Left forelimb (tissue), 1 donor: ENCODE measurements at places on chromosomes 1 and 21.

DNA sequence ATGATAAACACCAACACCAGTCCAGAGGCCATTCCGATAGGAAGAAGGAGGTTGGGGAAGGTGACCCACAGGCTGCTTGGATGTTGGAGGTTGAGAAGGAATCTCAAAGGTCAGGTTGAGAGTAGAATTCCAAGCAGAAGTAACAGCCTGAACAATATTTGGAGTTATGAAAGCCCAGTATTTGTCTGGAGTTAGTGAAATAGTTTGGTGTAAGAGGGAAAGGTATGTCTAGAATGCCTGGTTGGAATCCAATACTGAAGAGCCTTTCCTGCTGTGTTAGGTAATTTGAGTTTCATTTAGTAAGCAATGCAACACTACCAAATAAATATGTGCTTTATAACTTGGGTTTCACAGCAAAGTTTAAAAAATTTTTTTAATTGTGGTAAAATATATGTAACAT is 70.5 kb upstream of the MCOLN3 start:
- DNase-seq = no peak

DNA sequence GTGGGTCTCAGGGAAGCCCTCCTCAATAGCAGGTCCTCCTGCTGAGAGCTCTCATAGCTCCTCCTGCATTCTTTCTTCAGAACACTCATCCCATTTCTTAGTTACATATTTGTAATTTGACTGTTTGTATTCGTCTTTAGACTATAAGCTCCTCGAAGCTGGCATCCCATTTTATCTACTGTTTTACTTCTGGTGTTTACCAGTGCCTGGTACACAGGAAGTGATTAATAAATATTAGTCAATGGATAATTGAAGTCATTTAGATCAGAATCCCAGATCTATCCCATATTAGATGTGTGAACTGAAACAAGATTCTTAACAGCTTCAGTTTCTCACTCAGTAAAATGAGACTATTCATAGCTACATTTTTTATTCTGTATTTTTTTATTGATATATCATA is 88.7 kb downstream of the PLPP3 start:
- DNase-seq = no peak

- no peak for DNase-seq
These were observed 58.8 kb upstream of the MAP1LC3C start for GRCh38 chr1:242057745-242058115.

DNA sequence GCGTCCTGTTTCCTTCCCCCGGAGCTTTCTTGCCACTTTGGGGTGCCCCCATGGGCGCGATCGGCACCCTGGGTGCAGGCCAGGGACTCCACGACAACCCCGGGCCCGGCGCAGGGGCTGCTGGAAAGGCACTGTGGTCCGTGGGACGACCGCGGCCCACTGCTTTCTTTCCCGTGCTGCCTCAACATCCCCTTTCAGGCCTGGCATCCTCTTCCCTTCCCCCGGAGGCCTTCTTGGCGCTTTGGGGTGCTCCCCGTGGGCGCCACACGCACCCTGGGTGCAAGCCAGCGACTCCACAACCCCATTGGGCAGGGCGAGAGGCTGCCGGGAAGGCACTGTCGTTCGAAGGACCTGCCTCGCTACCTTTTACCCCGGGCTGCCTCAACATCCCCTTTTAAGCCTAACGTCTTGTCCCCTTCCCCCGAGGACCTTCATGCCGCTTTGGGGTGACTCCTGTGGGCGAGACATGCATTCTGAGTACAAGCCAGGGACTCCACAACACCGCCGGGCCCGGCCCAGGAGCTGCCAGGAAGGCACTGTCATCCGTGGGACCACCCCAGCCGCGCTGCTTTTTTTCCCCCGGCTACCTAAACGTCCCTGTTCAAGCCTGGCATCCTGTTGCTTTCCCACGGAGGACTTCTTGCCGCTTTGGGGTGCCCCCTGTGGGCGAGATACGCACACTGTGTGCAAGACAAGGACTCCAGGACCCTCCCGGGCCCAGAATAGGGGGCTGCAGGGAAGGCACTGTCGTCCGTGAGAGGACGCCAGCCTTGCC is 137.8 kb downstream of the LIPI start:
- DNase-seq = no peak

- no peak for DNase-seq
These were observed 124.6 kb downstream of the CNIH3 start for GRCh38 chr1:224740685-224741052.

- DNase-seq = no peak
These were observed 25.6 kb downstream of the CCDC190 start for GRCh38 chr1:162835157-162835899.

DNA sequence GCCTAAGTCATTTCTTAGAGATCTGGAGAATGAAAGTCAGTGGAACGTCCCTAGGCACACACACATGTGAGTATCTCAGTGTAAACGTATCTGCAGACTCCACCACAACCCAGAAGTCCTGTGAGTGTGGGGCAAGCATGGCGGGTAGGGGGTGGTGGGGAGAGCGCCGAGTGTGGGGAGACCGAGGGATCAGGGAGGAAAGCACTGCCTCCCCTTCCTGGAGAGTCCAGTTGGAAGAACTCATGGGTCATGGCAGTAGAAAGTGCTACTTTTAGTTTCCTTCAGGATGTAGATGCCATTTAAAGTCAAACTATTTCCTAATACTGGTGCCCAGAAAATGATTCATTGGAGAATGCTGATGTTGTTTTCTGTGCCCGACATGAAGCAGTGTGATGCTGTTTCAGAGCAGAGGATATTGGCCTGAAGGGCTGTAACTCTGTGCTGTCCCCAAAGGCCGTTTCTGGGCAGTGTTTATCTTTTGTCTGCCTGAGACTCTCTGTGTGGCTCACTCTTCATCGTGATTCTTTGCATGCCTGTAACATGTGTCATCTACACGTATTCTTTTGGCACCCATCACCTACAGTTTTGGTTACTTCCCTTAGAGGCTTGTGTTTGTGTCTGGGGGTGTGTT is 45.7 kb upstream of the TSPAN2 start:
- DNase-seq = no peak

DNA sequence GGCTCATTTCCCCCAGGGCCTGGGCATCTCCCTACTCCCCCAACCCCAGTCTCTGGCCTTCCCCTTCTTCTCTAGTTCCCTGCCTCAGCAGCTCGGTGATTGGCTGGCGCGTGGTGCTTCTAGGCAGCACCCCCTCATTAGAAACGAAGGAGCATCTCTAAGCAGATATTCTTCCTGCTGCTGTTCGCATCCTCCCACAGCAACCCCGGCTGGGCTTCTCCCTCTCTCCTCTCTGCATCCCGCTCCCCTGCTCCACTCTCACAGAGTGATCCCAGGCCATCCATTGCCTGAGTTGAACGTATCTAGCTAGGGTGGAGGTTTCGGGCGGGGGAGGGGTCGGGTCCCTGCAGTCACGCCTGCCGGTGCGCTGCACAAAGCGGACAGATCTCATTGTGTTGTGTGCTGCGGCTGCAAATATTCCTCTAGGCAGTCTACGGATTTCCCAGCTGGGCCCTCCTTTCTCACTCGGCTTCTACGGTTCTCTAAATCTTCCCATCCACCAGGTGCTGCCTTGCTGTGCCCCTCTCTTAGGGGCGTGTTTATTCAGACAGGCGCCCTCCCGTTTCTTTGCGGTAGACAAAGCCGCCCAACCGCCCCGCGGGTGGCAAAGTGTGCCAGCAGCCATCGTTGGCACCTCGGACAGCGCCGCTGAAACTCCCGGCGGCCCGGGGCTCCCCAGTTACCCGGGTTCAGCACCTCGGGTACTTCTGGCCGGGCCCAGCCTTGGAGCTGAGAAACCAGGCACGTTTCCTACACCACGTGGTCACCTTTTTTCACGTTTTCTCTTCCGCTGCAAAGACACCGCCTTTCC is 2.2 kb downstream of the CACNA1E start:
- no peak for DNase-seq

DNA sequence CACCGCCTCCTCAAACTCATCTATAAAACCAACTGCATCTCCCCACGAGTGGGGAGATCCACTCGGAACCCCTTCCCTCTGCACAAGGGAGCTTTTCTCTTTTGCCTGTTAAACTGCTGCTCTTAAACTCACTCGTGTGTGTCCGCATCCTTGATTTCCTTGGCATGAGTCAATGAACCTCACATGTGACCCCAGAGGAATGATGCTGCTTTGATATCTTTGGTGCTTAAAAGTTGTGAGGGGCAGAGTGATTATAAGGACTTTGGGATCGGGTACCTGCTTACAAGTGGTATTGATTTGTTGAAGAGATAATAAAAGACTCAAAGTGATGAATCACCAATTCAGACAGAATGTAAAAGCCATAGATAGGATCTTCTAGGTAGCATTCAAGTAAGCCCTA is 125.3 kb downstream of the GREM2 start:
- no peak for DNase-seq

DNA sequence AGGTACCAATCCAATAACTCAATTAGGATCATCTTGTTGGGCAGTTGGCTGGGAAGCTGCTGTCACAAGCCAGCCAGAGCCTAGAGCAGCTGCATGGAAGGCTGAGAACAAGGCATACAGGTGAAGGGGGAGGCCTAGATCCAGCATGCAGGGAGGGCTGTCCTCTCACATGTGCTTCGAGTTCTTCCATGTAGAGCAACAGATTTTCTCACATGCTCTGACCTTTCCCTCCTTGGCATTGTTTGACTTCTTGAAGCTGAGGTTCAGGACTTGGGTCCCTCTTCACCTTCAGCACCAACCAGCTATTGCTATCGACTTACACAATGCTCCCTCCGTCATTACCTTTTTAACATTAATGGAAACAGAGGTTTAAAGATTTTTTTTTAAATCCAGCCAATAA is 257.7 kb downstream of the ATG4C start:
- DNase-seq = no peak

GRCh38 chr1:1240348-1240732 is 6.2 kb downstream of the C1QTNF12 start:
- no peak for DNase-seq

DNA sequence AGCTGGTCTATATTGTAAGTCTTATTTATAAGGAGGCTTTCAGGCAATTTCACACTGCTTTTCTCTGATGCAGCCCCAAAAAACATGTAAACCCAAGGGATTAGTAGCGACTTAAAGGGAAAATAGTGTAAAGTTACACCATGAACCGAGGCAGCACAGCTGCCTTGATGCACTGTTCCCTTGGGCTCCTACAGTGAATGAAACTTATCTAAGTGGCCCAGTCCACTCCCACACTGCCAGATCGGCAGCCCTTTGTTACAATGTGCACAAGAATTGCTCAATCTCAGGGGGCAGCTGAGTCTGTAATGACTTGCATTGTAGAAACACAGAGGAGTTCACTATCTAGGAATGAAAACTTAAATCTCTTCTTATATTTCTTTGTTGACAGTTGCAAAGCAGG is 120.8 kb upstream of the ADGRL2 start:
- DNase-seq = no peak

DNA sequence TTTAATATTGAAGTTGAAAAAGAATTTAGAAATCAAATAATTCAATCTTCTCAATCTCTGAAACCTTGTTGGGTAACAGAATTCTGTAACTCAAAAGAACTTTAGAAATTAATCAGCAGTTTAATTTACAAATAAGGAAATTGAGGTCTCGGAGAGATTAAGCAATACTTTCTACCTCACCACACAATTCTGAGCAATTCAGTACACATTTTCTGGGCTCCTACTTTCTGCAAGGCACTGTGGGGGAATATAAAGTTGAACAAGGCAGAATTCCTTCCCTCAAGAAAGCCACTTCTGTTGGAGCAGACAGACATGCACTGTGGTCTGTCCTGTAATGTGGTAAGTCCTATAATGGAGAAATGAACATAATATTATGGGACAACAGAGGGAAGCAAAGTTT is 47.7 kb downstream of the MEF2D start:
- DNase-seq = no peak

GRCh38 chr1:11705596-11705995 is 14.1 kb downstream of the DRAXIN start:
- no peak for DNase-seq

- DNase-seq = no peak
These were observed 87.6 kb downstream of the PSMG1 start for GRCh38 chr21:39095681-39096080.

DNA sequence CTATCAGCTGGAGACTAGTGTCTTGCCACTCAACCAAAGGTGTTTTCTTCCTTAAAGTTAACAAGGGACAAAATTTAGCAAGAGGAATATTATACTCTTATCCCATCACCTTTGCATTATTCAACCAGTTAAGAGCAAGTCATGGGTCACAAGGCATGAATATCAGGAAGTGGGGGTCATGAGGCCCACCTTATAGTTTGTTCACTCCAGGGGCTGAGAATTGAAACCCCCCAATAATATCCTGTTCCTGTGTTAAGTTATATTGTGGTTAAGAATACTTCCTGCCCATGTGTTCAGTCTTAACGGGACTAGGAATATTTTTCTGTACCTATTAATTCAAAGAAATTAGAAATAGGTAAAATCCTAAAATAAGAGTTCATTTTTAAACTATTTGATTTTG is 239.7 kb downstream of the S1PR1 start:
- DNase-seq = no peak

GRCh38 chr1:166233750-166234366 is 67.1 kb upstream of the FAM78B start:
- DNase-seq = no peak

DNA sequence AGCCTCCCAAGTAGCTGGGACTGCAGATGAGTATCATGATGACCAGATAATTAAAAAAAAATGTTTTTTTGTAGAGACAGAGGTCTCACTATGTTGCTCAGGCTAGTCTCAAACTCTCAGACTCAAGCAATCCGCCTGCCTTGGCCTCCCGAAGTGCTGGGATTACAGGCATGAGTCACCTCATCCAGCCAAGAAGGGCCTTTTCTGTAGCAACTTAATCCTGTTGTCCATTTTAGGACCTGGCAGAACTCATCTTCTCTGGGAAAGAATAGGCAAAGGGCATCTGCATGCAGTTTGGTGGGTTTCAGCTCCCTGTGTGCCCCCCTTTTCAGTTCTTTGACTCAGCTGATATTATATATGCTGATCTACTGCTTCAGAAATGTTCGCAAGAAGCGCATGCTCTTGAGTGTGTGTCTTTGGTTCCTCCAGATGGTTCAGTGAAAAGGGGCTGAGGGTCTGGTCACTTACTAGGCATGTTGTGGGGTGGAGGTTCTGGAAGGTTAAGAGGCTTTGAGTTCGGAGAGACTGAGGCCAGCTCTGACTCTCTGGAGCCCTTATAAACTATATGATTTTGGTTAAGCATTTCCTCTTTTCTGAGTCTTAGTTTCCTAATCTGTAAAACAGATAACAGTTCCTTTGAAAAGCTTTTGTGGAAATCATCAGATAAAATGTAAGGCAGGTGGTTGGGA is 19.4 kb upstream of the SRSF4 start:
- DNase-seq = no peak

DNA sequence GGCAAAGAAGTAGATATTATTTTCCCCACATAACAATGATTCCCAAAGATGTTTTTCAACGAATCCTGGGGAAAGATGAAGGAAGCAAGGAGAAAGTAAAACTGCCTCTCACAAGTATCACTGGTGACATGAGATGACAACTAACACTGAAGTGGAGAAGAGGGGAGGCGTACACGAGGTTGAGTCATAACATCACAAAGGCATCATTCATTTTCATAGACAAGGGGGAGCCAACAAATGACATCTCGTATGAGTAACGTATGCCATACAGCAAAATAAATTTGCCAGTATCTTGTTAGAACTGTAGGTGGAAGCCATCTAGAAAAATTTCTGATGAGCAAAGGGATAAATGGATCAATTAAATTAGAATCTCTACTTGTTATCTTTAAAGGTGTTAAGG is 56.6 kb downstream of the ATP1B1 start:
- DNase-seq = no peak
